ENCODE measurements at places on chromosomes 4 and X.

- DNase-seq = no peak
These were observed 37.7 kb upstream of the UGT2B7 start for GRCh38 chr4:69058410-69059059.

DNA sequence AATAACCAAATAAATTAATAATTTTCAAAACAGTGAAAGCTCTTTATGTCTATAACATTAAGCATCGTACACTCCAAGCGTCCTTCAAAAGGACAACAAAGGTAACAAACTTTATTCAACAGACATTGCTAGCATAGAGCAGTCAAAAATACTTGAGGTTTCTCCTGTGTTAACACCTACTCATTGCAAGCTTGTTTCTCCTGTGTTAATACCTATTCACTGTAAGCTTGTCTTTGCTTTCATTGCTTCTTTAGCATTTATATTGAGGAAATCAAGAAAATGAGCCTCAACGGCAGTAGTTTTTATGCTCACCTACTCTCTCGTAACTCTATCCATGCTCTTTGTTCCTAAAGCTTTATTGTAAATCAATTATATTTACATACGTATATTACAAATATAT, 3.5 kb downstream of the SPOCK3 start:
- no peak for DNase-seq

DNA sequence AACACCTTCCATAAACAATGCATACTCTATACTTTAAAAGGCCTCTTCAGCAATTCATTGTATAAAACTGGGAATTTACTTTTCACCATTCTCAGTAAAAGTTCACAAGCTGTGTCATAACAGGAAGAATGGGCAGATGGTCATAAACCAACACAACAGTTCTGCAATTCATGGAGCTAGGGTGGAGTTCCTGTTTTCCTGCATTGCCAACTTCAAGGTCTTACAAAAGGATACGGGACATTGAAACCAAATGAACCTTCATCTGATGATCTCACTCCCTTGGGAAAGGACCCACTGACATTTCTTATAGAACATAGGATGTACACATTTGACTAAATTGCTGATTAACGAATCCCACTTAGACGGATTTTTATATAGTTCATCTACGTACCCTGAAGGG, 4.1 kb downstream of the KDR start:
- no peak for DNase-seq

DNA sequence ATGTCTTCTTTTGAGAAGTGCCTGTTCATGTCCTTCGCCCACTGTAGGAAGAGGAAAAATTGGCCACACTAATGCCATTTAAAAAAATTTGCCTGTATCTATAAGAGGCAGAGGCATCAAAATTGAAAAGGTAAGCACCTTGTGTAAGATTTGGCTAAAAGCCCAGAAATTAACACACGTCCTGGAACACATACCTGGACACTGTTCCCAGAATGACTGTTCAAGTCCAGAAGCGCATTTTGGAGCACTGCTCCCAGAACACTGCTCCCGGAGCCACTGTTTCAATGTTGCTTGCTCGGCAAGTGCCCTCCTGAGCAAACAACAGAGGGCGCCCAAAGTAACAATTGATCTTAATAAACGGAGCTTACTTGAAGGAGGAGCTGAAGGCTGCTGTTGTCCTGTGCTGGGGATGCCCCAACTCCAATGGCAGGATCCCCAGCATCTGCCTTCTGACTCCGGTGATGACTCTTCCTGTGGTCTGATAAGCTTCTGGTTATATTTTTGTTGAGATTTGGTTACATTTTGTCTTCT, 1958.6 kb downstream of the C4orf33 start:
- DNase-seq = no peak

- no peak for DNase-seq
These were observed 2234.4 kb downstream of the ARAP2 start for GRCh38 chr4:34009951-34010350.

All from M059J (cell line).